ENCODE measurements at places on chromosomes 4 and X. TPM values are rescaled to one million over a fixed set of nuclear protein-coding genes. Genes with fewer than 3 reads are reported as not detected.

Gene BGN
- 3.8 TPM for total RNA-seq

Gene C4orf50
- not detected for total RNA-seq

Gene NAA11
- not detected for total RNA-seq

Gene ADH1A
- total RNA-seq, result not detected

Gene RBM46
- total RNA-seq, result not detected

Gene SYTL5
- 8.1 TPM for total RNA-seq

Gene ZXDB
- total RNA-seq, result 10.0 TPM
